Adrenal gland (tissue), 19 donors: ENCODE measurements at places on chromosomes 2 and 18. TPM values are rescaled to one million over a fixed set of nuclear protein-coding genes. Genes with fewer than 3 reads are reported as not detected.

DNA sequence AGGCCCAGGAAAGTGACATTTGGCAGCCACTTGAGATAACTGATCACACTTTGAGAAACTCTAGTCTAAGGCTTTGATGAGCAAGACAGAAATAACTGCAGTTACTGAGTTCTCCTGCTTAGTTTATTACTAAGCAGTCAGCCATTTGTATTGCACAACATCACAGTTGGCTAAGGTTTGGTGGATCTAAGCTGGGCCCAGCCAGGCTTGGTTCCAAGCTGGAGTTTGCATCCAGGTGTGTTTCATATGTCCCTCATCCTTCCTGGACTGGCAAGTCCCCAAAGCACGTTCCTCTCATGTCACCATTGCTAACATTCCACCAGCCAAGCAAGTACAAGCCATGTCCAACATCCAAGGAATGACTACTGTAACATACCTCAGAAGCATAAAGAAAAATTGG is 71.3 kb upstream of the ZNF532 start:
- no peak overlapping the region for H3K27ac ChIP-seq
- no peak for DNase-seq
- peaks cover 5% of the 10 kb centered on the region for H3K4me1 ChIP-seq
- no peaks in the 10 kb centered on the region for H3K27me3 ChIP-seq

DNA sequence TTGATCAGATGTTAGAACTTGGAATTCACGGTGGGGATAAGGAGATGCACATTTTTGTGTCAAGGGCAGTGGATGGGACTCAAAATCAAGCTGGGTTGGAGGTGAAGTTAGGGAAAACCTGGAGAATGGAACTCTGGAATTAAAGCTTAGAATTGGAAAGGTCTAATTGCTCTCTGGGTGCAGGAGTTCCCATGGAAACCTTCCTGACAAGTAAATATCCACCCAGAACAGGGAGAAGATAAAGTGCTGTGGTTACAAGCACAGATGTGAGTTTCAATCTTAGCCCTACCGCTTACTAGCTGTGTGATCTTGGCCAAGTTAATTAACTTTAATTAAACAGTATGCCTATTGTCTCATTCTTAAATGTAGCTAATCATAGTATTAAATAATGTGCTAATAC is 71.3 kb upstream of the TCF7L1 start:
- DNase-seq, result no peak
- H3K36me3 ChIP-seq, result no peaks in the 10 kb centered on the region
- H3K27me3 ChIP-seq, result no peaks in the 10 kb centered on the region
- no peaks in the 10 kb centered on the region for H3K4me1 ChIP-seq

DNA sequence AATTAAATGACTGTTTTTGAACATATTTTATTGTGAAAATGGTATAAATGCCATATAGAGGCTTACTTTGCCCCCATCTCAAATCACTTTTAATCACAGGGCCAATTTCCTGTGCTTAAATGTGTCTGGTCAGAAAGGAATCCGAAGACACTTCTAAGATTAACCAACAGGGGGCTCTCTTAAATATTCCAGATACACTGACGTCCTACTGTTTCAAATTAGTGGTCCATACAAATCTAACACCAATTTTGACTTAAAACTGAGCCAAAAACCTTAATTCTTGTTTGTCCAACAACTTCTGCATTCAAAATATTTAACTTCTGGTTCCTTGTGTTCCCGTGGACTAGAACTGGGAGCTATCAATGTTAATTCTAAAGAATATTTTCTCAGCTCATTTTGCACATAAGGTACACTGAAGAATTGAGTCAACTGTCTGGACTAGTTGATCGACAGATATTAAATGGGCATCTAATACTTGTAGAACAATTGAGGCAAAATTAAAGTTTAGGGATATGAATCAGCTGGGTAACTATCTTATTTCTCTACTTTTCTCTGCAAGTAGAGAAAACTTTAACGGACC is 557.5 kb downstream of the ARHGAP15 start:
- H3K27me3 ChIP-seq, result no peaks in the 10 kb centered on the region
- no peaks in the 10 kb centered on the region for H3K4me1 ChIP-seq
- no peaks in the 10 kb centered on the region for H3K36me3 ChIP-seq
- no peak for DNase-seq

GRCh38 chr2:220504938-220505503 is 877.6 kb downstream of the SLC4A3 start:
- H3K4me3 ChIP-seq, result no peak overlapping the region
- no peaks in the 10 kb centered on the region for H3K36me3 ChIP-seq
- no peak for DNase-seq
- H3K27ac ChIP-seq, result no peak overlapping the region
- no peaks in the 10 kb centered on the region for H3K4me1 ChIP-seq

DNA sequence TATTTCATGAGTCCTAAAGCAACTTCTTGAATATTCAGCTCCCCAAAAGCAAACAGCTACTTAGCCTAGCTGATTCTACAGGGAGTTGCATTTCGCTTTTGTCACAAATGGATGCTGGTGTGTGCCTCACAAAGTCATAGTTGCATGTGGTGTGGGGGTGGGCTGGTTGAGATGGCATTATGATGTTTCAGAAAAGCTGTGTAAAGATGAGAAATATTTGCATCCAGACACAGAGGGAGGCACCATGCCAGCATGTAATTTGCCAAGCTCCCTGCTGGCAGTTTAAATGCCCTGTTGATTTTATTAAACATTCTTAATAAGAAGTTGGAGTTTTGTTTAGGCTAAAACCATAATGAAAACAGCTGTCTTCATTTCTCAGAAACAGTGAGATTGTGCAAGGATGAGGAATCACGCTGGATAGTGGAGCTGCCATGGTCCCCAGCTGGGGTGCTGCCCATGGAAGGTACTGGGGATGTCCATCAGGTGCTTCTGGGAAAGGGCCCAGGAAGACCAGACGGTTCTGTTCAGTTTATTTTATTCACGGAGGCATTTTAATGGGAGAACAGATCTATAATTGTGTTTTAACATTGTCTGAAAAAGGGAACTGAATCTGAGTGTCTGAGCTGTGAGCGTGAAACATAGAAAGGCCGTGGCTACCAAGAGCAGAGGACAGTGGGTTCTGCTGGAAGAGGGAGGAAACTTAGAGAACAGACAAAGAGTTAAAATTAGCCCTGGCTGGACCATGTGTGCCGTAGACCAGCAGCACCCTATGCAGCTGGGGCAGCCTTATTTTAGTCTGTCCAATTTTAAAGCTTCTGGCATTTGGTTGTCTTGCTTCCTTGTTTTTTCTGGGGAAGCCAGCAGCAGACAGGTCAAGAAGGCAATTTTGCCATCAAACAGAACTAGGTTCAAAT is 177.1 kb downstream of the FAM210A start:
- no peak for DNase-seq
- H3K27ac ChIP-seq, result peak overlapping the region; percentile 60
- peaks cover 34% of the 10 kb centered on the region for H3K4me1 ChIP-seq
- no peaks in the 10 kb centered on the region for H3K36me3 ChIP-seq

- H3K27me3 ChIP-seq, result no peaks in the 10 kb centered on the region
- no peak overlapping the region for H3K4me3 ChIP-seq
- H3K27ac ChIP-seq, result no peak overlapping the region
- DNase-seq, result no peak
- no peaks in the 10 kb centered on the region for H3K4me1 ChIP-seq
These were observed 119.0 kb upstream of the TMEFF2 start for GRCh38 chr2:192313773-192314172.

GRCh38 chr18:12744103-12744502 is 41.3 kb downstream of the PSMG2 start:
- no peak overlapping the region for H3K27ac ChIP-seq
- H3K36me3 ChIP-seq, result no peaks in the 10 kb centered on the region
- no peaks in the 10 kb centered on the region for H3K4me1 ChIP-seq

The FAM124B gene
- not detected for total RNA-seq
